ENCODE measurements at places on chromosomes 4 and X. TPM values are rescaled to one million over a fixed set of nuclear protein-coding genes. Genes with fewer than 3 reads are reported as not detected.

DDIT4L gene
- total RNA-seq = 0.38 TPM

GAGE12E gene
- total RNA-seq = not detected

SPP1 gene
- total RNA-seq = 221 TPM

GPR173 gene
- not detected for total RNA-seq

BBS12 gene
- 1.9 TPM for total RNA-seq

SLC34A2 gene
- not detected for total RNA-seq

HSD17B10 gene
- total RNA-seq = 166 TPM

CYLC1 gene
- not detected for total RNA-seq

SLIT2 gene
- 0.07 TPM for total RNA-seq

AFM gene
- not detected for total RNA-seq

RLIM gene
- 9.6 TPM for total RNA-seq

RS1 gene
- total RNA-seq = not detected

Data from A549 treated with RU486 at 1 μM for 4 hours (cell line).